ENCODE measurements at places on chromosomes 11 and 22. TPM values are rescaled to one million over a fixed set of nuclear protein-coding genes. Genes with fewer than 3 reads are reported as not detected.
A peak's percentile ranks its signal among the peaks of the same experiment; 100 is the strongest.

DNA sequence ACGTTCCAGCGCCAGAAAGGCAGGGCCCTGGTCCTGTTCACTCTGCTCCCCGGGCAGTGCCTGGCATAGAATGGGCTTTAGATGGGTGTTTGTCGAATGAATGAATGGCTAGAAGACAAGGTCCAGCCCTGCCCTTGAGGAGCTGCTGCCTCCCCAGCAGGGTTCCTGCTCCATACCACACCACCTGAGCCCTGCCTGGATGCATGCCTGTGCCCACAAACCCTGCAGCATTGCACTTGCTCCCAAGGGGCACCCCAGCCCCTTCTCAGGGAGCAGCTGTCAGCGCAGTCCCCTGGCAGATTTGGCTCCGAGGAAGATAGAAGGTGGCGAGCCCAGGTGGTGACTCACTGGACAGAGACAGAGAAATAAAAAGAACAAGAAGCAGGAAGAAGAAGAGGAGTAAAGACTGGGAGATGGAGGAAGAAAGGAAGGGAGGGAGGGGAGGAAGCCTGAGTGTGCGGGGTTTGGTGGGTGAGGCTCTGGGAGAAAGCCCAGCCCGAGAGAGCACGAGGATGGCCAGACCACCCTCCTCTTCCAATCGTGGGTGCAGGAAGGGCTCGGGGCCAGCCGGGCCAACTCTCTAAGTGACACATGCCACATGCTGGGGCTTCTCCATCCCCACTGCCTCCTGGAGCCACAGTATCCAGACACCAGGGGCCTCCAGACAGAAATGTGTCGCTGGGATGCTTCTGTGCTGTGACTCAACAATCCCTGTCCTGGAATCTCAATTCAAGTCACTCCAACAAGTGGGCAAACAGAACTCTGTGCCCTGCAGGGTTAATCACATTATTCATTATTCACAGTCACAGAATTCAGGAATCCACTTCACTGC lies 1474.3 kb downstream of the BRD1 start:
- DNase-seq: no peak

DNA sequence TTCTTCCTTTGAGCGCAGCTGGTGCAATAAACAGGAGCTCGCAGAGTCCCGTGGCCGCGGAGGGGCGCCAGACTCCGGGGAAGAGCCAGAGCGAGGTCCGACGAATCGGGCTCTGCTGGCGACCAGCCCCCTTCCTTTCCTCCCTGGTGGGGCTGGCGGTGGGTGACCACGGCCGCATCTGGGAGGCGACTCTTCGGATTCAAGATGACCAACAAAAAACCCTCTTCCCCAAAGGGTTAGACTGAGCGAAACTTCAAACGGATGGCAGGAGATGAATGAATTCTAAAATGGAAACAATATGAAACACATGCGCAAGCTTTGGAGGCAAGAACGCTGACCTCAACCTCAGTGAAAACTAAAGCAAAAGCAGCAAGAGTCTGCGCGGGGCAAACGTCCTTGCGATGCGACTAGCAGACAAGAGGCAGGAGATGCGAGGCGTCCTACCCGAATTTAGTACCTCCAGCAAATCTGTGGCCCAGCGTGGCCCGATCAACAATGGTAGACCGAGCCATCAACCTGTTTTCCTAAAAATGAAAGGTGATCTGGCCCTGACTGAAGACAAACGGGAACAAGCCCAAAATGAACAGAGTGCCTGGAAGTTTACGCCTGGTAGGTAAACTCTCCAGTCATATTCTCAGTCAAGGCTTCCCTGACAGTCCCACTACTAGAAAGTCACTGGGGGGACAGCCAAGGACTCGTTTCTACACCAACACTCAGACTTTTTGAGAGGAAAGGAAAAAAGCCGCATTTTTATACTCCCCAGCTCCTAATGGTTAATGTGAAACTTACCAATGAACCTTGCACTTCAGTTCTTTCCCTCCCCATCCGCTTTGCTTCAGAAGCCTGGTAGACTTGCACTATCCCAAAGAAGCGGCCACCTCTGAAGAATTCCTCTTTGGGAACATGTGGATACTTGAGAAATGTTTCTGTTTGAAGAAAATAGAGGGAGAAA lies 11.6 kb downstream of the MMP3 start:
- no peak for DNase-seq

GRCh38 chr11:84950569-84951270 lies 676.4 kb downstream of the DLG2 start:
- DNase-seq: no peak

DNA sequence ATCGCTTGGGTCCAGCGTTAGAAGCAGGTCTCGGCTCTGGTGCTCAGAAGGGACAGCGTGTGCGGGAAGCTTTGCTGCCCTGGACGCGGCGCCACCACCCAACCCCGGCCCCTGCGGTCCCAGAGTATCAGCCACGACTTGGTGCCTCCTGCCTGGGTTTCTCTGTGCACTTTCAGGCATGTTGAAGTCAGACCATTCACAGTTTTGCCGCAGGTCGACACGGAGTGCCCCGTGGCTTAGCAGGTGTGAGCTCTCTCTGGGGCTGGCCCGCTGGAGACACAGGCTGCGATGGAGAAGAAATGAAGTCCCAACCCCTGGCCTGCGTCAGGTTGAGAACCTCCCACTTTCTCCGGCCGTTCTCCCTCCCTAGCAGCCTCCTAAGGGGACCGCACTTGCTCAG lies 494.5 kb downstream of the BRD1 start:
- DNase-seq: peak; percentile 10

GRCh38 chr22:39927544-39927943 lies 26.7 kb downstream of the GRAP2 start:
- DNase-seq: no peak

DNA sequence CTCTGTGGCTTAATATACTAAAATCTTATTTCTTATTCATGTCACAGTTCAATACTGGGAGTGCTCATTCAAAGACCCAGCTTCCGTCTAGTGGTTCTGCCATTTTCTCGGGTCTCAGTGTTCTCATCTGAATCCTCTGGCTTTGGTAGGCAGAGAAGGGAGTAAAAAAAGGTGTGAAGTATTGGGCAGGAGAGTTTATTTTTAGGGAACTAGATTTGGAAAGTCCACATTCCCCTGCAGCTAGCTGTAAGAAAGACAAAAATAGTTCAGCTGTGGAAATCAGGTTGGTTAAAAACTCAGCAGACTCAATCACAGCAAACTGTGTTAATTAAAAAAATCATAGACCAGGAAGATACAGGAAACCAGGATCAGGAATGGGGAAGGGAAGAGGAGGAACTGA lies 4.1 kb upstream of the LYVE1 start:
- DNase-seq: no peak

- no peak for DNase-seq
Measured at GRCh38 chr11:119693253-119693815, 35.7 kb downstream of the NECTIN1 start.

GRCh38 chr22:40593460-40594273 lies 42.9 kb downstream of the MRTFA start:
- no peak for DNase-seq

DNA sequence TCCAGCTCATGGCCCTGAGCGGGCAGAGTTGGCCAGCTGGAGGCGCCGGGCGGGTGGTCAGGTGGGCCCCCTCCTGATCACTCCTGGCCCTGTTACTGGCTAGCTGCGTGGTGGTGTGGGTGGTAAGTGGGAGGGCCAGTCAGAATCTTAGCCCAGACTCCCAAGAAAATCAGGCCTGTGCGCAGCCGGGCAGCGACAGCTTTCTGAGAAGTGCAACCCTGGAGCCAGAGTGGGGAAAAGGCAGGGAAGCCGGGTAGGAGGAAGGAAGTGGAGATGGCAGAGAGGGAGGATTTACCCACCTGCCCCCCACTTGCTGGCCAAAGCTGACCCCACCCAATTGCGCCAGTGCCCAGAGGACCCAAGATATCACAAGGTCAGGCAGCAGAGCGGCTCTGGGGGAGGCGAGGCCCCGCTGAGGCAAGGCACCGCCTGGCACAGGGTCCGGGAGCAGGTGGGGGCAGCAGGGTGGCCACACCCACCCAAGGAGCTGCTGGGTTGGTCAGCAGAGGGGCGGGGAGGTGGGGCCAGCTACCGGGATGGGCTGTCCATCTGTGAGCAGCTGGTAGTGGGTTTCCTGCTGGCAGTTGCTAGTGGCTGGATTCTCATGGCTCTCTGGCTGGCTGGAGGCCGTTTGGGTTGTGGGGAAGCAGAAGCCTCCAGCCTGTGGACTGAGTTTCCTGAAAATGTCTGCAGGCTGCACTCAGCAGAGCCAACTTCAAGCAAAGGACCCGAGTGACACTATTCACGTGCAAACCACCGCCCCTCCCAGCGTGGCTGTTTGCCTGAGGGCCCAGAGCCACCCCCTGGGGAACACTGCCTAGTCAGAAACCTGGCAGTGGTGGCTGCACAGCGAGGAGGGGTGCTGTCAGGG lies 196.4 kb downstream of the IGLL1 start:
- no peak for DNase-seq

DNA sequence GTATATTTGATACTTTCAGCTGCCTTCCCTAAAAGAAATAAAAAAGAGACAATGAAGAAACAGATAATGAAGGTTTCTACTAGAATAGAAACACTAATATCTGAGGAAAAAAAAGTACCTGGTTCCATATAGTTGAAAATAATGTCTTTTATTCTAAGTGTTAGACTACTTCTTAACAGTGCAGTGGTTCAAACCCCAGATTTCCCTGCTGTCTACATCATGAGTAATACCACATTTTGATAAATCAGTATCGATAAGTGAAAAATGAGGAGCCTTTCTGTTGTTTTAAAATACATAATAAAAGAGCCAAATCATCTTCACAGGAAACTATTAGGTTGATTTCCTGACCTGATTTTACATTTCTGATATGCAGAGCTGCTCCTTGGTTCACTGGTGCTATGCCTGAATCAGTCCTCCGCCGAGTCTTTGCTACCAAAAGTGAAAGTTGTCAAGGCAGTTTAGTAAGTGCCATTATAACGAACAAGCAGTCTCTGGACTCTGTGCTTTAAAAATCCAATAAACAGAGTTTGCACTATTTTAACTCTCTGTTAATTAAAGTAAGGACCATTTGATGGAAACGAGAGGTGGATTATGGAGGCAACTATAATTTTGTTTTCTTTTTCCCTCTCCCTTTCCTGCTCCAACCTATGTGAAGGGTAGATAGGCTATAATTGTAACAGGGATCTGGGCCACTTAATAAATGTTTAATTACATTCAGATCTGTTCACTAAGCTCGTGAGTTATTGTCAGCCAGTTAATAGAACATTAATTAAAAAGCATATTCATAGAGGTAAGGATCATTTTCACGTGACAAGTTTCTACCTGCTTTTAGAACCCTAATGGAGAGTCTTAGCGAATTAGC lies 724.5 kb upstream of the RAG2 start:
- no peak for DNase-seq

DNA sequence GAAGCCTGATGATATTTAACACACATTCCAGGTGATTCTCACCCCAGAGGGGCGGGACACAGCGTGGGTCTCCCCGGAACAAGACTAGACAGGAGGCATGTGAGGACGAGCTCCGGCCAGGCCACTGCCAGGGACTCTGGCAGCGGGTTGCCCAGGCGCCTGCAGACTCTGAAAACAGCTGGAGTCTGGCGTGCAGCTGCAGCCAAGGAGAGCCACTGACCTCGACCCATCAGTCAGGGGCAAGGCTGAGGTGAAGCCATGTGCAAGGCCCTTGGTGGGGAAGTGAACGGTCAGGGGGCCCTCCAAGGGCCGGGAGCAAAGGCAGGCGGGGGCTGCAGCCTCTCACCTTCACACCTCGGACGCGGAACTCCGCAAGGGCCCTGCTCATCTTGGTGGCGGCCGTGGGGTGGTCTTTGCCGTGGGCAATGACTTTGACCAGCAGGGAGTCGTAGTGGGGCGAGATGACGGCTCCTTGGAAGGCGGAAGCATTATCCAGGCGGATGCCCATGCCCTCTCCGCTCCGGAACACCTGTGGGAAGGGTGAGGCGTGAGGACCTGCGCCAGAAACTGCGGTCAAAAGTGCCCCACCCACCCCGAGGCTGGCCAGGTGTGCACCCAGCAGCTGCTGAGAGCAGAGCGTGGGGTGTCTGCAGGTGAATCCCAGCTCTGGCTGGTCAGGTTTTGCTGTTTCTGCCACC lies 6.7 kb downstream of the LRFN4 start:
- no peak for DNase-seq

GRCh38 chr11:79794057-79794456 lies 353.2 kb upstream of the TENM4 start:
- DNase-seq: no peak

DNA sequence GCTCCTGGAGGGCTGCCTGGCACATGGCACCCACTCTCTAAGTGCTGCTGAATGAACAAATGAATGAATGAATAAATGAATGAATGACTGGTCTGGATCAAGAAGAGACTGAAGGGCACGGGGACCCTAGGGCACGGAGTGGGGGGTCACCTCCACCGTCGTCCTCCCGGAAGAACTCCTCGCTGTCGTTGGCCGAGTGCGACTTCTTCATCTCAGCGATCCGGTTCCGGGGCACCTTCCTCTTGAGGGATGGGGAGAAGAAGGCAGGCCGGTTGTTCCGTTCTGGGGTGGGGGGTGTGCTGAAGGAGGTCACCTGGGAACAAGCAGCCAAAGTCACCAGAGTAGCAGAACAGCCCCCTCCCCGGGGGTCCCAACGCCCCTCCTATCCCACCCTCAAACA lies 36.0 kb downstream of the NUP50 start:
- no peak for DNase-seq

GRCh38 chr11:125256541-125257189 lies 92.1 kb downstream of the PKNOX2 start:
- DNase-seq: no peak

- DNase-seq: no peak
Measured at GRCh38 chr22:48639021-48639795, 1188.5 kb downstream of the BRD1 start.

GRCh38 chr22:21760640-21761039 lies 25.0 kb upstream of the YPEL1 start:
- no peak for DNase-seq

DNA sequence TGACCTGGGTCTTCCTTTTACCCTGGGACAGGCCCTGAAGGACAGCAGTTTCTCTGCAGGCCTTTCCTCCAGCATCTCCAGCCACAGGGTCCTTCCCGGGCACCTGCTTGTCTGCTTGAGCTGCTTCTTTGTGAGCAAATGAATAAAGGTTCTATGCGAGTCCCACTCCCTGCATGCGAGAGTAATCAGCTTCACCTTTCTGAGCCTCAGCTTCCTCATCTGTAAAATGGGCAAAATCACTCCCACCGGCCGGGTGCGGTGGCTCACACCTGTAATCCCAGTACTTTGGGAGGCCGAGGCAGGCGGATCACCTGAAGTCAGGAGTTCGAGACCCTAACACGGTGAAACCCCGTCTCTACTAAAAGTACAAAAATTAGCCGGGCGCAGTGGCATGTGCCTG lies 31.1 kb downstream of the IFT27 start:
- no peak for DNase-seq

CARD18 gene
- total RNA-seq: not detected

NXPE1 gene
- total RNA-seq: not detected

CTTN gene
- total RNA-seq: 371 TPM

MYRF gene
- total RNA-seq: 4.7 TPM

OR8B2 gene
- not detected for total RNA-seq

TRIM6 gene
- 13.5 TPM for total RNA-seq

CCDC188 gene
- total RNA-seq: 2.6 TPM

MS4A12 gene
- not detected for total RNA-seq

All from ureter (tissue), 1 donor.